ENCODE measurements at places on chromosomes 3 and 15. TPM values are rescaled to one million over a fixed set of nuclear protein-coding genes. Genes with fewer than 3 reads are reported as not detected.

GRCh38 chr3:47897954-47898353, 95.0 kb downstream of the DHX30 start:
- no peak for DNase-seq

DNA sequence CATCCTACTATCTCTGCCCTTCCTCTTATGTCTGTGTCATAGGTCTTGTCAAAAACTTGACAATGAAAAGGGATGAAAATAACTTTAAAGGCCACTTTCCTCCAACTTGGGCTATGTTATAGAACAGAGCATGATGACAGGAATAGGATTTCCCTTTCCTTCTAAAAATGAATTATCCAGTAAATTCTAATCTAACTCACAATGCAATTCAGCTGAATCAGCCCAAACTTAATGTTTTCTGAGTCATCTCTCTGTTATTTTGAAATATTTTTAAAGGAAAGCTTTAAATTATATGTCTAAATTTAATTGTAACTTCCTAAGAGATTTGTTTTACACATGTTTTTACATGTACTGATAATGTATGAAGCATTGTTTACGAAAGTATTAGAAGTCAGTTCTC, 258.5 kb downstream of the BBX start:
- no peak for DNase-seq

- DNase-seq, result no peak
These were observed 122.6 kb downstream of the P2RY1 start for GRCh38 chr3:152957491-152957890.

DNA sequence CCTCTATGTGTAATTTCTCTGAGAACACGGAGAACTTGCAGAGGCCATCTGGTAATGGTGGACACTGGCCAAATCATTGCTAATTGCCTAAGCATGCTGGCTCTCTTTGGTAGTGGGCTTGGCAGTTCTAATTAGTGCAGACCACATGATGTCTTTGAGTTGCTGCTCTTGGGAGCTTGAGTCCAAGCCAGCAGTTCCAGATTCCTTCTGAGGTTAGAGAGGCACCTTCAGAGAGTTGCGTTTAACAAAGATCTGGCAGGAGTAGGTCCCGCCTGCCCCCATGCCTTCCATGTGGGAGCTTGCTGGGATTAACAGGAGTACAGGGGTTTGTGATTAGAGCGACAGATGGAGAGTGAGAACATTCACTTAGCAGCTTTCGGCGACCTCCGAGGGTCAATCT, 449.0 kb upstream of the LMCD1 start:
- no peak for DNase-seq

GRCh38 chr3:76300746-76301145, 515.4 kb upstream of the ZNF717 start:
- no peak for DNase-seq

DNA sequence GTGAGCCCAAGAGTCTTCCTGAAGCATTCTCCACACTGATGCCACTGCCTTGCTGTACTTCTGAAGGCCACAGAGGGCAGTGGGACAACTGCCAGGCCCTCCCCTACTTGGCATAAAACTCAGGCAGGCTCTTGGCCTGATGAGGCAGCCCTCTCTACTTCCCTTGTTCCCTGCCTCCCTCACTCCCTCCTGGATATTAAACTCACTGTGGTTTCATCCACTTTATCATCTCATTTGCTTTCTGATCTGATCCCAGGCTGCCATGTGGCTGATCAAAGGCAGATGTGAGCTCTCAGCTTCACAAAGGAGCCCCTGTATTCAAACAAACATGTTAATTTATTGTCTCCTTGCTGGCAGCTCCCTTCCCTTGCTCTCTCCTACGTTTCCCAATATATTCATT, 533.5 kb downstream of the IGSF11 start:
- DNase-seq, result peak; percentile 57

- DNase-seq, result no peak
These were observed at the start of gene PROK2 for GRCh38 chr3:71784914-71785531. Gene PROK2, minus strand, starts transcription at chr3:71785148. Its CDS starts 96 bp downstream, at chr3:71785052.

DNA sequence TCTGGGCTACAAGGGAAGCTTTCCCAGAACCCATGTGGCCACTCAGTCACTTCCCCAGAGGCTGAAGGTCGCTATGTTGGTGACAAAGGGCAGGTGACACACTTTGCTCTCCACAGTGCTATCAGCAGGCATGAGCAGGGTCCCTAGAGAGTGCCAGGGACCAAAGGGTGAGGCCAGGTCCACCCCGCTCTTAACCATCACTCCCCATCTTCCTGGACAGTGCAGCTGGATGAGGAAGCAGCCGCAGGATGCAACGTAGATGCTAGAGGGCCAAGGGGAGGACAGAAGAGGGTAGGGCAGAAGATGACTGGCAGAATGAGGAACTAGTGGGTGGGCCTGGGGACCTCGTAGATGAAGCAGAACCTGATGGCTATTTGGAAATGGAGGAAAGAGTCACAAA, 13.6 kb upstream of the LTF start:
- DNase-seq, result no peak

DNA sequence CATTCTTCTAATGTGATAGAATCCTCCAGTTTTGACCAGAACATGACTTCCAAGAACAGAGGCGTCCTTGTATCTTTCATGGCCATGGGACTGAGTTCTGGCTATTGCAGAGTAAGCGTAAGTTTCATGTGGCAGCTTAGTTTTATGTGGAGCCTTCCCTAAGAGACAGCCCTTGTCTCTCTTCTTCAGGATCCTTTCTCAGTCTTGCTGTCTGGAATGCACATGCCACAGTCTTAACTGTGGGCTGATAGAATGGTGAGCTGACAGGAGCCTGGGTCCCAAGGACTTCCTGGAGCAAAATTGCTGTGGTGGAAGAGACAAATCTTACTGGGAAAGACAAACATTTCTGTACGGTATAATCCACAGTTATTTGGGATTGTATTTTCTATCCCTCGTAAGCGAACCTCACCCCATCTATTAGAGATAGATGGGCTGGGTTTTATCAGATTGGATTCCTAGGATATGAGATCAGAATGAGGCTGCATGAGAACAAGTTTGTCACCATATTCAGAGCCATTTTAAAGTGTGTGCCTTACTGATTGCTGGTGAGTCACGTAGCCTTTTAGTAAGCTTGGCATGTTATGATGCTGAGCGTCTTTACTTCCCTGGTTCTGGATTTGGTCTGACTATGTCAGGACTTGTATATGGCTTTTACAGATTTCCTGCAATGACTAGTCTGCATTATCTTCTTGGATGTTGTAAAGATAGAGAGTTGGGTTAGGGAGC, 32.8 kb downstream of the CDIN1 start:
- no peak for DNase-seq

- DNase-seq, result no peak
These were observed 59.3 kb downstream of the MEIS2 start for GRCh38 chr15:37041042-37041441.

DNA sequence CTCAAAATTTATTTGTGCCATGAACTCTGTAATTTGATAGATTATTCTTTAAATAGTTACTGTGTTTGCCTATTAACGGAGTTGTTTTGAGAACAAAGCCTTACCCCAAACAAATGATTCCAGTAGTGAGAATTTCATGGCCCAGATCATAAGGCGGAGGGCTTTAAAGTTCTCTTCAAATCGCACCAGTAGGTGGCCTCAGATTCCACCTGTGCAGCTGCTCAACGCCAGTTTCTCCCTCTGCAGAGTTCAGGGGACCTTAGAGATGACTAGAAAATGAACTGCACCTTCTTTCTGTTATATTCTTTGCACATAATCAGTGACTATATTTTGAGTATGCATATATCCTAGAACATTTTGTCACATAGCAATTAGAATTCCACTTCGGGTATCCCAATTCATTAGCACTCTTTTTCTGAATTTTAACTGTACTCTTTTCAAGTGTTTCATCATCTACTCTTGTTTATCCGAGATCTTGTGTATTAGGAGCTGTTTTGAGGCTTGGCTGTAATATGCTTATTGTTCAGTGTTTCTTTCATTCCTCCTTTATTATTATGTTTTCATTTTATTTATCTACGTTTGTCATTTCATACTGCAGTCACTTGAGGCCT, 232.6 kb upstream of the CHRM5 start:
- DNase-seq, result peak; percentile 16

- DNase-seq, result no peak
These were observed 33.4 kb upstream of the INSYN1 start for GRCh38 chr15:73786538-73786937.

DNA sequence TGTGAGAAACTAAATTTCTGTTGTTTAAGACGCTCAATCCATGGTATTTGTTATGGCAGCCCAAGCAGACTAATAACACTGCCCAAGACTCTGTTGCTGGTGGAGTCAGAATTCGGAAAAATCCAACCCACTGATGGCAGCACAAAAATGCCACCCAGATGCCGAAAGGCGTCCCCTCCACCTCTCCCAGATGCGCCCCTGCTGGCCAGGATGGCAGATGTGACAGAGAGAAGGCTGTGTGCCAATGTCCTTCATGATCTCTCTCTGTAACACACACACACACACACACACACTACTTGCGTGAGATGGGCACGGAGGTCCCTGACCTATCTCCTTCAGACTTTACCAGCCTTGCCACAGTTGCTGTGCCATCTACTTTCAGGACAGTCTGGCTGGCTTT, 10.9 kb upstream of the LYSMD4 start:
- DNase-seq, result no peak

DNA sequence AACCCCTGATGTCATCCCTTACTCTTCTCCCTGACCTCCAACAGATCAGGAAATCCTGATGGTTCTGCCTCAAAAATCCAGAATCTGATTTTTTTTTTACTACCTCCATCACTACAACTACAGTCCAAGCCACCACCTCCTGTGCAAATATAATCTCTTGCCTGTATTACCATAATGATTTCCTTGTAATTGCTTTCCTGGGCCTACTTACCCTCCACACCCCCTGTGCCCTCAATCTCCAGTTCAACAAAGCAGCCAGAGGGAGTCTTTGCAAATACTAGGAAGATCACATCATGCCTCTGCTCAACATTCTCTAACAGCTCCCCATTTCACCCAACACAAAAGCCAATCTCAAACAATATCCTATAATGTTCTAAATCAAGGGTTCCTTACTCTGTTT, 159.9 kb downstream of the FMN1 start:
- DNase-seq, result no peak

DNA sequence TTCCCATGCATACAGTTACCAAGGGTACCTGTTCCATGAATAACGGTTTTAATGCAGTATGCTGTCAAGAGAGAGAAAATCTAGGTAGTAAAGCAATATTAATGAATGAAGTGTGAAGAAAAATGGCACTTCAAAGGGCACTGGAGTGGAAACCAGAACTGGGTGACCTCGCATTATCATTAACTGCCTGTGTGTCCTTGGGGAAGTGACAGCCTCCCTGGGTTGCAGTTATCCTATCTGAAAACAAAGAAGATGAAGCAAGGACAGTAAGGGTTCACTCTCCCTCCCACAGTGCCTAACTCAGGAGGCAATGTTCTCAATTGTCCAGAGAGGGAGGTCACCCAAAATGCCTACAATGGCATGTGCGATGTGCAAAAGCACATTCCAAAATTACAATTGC, 15.1 kb downstream of the MTHFS start:
- DNase-seq, result no peak

GABRR3 gene
- total RNA-seq, result not detected

CLSTN2 gene
- 0.98 TPM for total RNA-seq

CCR4 gene
- 0.28 TPM for total RNA-seq

MESP2 gene
- total RNA-seq, result 1.0 TPM

NME9 gene
- 0.39 TPM for total RNA-seq

PAQR9 gene
- total RNA-seq, result not detected

LMAN1L gene
- total RNA-seq, result not detected

CNTN6 gene
- 0.11 TPM for total RNA-seq

CYP1A2 gene
- not detected for total RNA-seq
